ENCODE measurements at places on chromosomes 2 and 18. TPM values are rescaled to one million over a fixed set of nuclear protein-coding genes. Genes with fewer than 3 reads are reported as not detected.

DNA sequence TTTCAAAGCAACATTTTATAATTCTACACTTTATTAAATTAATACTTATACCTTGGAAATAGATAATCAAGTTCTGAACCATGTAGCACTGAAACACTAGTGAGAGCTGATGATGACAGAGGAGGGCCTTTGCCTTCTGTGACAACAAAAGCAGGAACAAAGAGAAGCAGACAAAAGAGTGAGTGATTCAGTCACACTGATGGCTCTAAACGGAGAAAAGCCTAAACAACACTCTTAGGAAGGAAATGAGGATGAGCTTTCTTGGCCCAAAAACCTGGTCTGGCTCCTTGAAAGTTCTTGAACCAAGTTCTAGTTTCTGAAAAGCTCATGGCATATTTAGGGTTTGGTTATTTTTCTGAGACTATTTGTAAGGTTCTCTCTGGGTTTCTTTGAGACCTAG is 271.9 kb downstream of the DPP10 start:
- DNase-seq: no peak

- DNase-seq: no peak
Observed at GRCh38 chr18:78242806-78243205, 736.8 kb upstream of the SALL3 start.

- no peak for DNase-seq
Observed at GRCh38 chr2:219207134-219207883, 727 bp downstream of the ZFAND2B start.

DNA sequence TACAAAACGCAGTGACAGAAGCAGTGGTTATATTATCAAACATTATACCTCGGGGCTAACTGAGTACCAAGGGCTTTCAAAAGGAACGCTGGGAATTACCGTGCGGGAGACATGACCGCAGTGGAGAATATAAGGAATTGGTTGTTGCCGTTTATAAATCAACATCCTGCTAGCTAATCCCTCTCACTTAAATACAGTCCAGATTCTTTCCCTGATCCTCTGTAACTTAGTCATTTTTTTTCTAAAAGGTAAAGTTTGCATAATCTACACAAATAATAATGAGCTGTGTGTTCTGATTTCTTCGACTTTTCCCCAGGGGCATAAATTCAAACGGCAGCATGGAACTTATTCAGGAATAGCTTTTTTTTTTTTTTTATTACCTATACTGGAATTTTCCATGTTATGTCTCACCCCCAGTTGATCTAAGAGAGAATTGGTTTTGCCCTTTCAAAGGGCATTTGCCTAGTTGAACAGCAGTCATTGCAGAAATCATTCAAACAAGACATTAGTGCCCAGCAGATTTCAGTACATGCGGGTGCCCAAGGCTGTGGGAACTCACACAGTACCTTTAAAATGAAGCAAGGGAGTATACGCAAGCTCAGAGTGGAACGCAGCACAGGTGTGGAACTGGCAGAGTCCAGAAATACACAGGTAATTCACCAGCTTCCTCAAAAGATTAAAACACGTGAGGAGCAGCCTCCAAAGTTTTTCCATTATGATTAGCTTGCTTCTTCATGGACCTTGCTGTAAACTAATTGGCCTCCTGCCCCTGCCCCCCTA is 63.9 kb downstream of the SMIM21 start:
- DNase-seq: no peak

- DNase-seq: peak; percentile 29
Observed at GRCh38 chr2:231800493-231801091, 14.3 kb downstream of the COPS7B start.

- DNase-seq: no peak
Observed at GRCh38 chr18:28637897-28638296, 461.0 kb upstream of the CDH2 start.

DNA sequence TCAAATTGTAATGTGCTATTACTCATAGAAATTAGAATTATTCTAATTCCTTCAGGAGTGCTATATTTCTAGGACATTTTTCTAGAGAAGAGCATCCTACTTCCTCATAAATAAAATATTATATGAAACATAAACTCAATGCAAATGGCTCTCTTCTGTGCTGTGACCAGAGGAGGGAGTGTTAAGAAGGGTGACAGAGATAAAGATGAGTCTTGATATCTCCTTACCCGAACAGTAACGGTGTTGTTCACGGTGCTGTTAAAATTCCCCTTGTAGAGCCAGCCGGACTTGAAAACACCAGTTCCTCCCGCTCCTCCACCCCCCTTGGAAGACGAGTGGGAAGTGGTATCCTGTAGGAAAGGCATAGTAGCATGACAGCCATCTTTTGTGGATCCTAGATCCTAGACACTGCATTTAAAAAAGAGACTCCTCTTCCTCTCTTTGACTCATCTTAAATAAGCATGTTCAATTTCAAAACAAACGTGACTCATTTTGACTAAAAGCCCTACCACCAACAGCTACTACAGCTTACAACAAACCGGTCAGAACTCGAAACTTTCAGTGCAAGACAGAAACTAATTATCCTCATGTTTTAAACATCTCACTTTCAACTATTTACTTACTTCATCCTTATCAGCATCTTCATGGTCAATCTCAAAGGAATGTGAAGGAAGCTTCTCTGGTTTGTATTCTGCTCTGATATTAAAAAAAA is 156.3 kb downstream of the DOCK10 start:
- DNase-seq: no peak

DNA sequence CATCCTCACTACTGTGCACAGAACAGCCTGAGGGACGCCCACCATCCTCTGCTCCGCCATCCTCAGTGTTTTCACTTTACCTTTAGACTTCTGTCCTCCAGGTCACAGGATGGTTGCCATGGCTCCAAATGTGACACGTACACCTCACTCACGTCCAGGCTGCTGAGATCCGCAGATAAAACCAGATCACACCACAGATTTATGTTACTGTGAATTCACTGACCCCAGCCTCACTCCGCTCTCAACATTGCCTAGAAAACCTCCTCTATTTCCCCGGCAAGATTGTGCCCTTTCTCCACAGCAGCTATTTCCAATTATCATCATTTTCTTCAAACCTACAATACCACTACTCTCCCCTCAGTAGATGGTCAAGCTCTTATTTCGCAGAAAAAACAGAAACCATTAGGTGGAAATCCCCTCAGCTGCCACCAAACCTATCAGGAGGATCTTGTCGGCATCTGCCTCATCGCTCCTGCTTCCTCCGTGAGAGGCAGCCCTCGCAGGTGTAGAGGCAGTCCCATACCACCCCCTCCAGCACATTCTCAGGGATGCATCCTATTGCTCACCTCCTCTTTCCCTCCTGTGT is 49.8 kb upstream of the SLC1A4 start:
- DNase-seq: no peak

The ITGA4 gene
- 71.9 TPM for total RNA-seq

The FAM124B gene
- total RNA-seq: 0.52 TPM

The ADGRF3 gene
- total RNA-seq: 4.4 TPM

Measured in activated naive CD8-positive, alpha-beta T cell treated with anti-CD3 and anti-CD28 coated beads for 36 hours (primary cell).